Kidney glomerular epithelial cell (primary cell): ENCODE measurements at places on chromosomes 6 and 20.
A peak's percentile ranks its signal among the peaks of the same experiment; 100 is the strongest.

DNA sequence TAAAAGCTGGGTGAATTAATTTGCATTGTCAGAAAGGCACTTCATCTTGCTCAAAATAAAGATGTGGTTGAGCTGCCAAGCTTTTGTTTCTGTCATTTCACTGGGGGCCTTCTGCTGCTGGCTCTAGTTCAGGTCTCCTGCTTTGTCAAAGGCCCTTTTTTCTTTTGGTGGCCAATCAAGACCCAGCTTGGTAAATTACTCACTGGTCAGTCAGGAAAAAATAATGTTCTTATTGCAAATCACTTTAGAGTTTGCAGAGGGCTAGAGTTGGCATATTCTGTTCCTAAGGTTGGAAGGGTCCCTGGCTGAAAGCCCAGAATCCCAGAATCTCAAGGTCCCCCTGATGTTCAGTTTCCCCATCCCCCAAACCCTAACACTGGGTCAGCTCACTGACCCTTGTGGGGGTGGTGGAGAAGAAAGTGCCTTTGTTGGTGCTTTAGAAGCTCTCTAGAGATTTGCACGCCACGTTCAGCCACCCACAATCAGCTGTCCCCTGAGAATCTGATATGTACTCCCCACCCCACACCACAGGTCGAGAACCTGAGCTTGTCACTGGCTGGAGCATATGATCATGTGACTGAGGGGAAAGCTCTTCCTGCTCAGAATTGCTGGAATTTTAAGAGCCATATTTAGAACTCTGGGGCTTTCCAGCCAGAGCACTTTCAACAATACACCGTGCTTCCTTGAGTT is 21.7 kb upstream of the BNIP5 start:
- DNase-seq, result no peak

DNA sequence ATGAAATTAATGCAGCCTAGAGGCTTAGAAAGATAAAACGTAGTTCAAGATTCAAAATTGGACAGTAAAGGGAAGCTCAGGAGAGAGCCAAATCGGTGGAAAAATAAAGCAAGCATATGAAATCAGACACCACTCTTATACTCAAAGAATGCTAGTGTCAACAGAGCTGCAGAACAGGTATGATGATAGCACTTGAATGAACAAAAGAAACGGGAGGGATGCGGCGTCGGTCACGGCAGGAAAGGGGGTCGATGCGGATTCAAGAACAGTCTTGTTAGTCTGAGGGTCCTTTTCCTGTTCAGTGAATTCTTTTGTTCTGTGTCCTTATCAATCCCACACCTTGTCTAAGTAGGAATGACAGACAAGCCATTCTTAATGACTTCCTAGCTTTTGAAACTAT is 114.4 kb downstream of the FOXC1 start:
- DNase-seq, result no peak

DNA sequence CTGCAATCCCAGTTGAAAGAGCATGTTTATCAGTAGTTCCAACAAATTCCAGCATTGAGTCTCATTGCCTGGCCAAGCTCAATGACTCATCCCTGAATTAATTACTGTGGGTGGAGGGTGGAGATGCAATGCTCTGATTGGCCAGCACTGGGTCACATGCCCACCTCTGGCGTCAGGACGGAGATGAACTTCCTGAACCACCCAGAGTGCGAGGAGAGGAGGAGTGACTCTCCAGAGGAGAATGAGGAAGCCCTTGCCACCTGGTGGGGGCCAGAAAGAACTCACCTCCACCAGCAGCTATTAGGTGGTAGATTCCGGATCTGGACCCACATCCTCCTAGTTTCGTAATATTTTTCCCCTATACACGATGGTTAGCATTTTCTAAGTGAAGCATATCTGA is 283.9 kb downstream of the TBC1D7 start:
- DNase-seq, result peak; percentile 10

DNA sequence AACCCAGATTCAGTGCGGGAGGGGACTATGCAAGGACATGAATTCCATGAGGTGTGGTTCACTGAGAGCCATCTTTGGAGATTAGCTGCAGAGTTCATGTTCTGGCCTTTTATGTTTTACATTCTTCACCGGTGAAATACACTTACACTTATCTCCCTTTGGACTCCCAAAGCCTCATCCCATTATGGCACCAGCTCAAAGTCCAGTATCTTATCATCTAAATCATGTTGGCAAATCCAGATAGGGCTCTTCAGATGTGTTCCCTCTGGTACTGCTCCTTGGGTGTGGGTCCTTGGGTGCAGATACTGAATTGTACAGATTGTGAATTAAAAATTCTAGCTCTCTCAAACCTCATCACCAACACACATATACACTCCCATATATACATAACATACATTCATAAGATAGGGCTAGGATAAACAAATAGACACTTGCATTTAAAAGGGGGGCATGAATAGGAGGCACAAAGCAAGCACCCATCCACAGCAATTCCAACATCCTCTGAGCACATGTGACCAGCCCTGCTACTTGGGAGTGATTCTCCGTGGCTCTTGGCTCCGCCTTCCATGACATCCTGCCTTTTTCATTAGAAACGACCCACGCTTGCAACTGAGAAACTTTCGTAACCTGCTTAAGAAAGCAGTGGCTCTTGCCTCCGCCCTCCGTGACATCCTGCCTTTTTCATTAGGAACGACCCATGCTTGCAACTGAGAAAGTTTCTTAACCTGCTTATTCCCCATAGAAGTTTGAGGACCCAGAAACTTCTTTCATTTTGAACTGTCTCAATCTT is 53.6 kb upstream of the LRRC1 start:
- DNase-seq, result no peak

DNA sequence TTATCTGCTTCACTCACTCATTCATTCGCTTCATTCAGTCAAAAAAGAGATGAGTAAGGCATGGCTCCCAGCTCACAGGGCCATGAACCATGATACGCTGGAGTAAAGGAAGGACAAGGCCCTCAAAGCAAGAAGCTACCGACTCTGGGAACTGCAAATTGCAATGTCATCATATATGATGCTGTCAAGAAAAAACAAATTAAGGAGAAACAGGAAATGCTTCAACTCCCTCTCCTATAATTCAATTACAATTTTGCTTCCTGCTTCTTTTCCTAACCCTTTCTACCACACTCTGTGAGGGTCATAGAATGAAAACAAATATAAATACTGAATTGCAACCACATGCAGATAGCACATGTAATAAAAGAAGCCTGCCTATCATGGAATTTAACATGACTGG is 725.7 kb upstream of the FLRT3 start:
- DNase-seq, result no peak

- DNase-seq, result no peak
Observed at GRCh38 chr6:159714404-159714803, 12.9 kb upstream of the WTAP start.

GRCh38 chr20:43840382-43841070 is 74.1 kb upstream of the TOX2 start:
- DNase-seq, result no peak

GRCh38 chr6:10451828-10452509 is 37.1 kb upstream of the TFAP2A start:
- peak; percentile 99 for DNase-seq

- no peak for DNase-seq
Observed at GRCh38 chr6:170584954-170585498, 589 bp upstream of the PDCD2 start.

DNA sequence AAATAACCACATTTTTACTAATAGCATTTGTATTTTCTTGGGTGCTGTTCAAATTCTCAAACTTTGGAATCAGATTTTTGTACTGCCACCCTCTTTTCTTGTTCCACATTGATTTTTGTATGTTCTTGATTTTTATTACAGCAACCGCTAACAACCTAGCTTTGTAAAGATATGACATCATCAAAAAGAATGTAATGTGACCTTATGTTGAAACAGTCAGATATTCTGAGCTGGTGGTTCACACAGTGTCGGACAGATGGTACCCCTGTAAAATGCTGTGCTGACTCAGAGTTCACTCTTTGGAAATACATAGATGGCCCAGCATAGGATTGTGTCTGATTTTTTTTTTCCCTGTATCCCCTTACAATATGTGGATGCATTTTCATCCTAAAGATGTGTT is 118.9 kb downstream of the QKI start:
- peak; percentile 65 for DNase-seq

DNA sequence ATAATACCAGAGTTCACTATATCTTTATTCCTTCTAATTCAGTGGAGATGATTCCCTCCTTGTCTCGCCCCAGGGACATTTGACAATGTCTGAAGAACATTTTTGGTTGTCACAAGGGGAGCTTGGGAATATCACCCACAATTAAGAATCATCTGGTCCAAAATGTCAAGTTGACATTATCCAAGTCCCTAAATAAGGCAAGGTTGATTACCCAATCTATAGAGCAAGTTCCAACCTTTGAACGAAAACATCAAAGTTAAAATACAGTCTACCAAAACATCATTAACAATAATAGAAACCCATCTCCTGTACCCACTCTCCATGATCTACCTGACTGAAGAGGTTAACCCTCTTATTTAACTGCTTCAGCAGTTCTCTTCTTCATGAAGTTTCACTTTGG is 15.6 kb downstream of the DEK start:
- DNase-seq, result no peak
